Stimulated activated CD8-positive, alpha-beta memory T cell treated with anti-CD3 and anti-CD28 coated beads, Interleukin-4, amount 100 ng/mL, for 48 hours (primary cell): ENCODE measurements at places on chromosomes 5 and 9.

- no peak for DNase-seq
These were observed 12.8 kb downstream of the ENC1 start for GRCh38 chr5:74627646-74628279.

DNA sequence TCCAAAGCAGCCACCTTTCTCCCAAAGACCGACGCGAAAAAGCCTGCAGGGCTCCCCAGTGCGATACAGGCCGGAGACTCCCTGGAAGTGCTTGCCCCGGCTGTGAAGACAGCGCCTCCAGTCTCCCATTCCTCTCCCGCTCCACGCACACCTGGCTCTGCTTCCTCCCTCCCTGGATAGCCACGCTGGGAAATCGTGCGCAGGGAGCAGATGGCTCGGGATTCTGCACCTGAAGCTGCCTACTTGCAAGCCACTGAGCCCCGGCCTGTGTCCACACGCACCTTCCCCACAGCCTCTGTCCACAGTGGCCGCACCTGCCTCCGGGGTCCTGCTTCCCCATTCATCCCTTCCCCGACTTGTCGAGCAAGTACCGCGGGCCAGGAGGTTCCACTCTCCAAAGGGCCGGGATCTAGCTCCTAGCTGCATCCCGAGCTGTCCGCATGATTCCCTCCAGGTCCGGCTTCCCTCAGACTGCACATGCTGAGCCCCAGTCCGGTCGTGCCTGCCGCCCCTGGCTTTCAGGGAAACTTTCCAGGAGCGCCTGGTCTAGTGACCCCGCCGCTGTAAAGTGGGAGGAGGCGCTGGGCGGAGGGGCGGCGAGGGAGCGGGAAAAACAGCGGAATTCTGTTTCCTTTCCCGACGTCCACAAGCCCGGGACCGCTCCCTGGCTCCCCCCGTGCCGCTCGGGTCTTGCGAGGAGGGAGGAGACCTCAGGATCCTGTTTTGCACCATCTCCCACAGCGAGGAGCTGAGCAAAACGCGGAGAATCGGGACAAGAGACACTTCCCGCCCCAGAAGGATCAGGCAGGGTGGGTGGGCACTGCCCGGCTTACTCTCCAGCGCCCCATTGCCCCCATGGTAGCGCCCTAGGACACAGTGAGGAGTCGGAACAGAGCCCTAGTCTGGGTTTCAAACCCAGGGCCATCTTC lies 2.0 kb downstream of the SEMA6A start:
- DNase-seq = no peak

DNA sequence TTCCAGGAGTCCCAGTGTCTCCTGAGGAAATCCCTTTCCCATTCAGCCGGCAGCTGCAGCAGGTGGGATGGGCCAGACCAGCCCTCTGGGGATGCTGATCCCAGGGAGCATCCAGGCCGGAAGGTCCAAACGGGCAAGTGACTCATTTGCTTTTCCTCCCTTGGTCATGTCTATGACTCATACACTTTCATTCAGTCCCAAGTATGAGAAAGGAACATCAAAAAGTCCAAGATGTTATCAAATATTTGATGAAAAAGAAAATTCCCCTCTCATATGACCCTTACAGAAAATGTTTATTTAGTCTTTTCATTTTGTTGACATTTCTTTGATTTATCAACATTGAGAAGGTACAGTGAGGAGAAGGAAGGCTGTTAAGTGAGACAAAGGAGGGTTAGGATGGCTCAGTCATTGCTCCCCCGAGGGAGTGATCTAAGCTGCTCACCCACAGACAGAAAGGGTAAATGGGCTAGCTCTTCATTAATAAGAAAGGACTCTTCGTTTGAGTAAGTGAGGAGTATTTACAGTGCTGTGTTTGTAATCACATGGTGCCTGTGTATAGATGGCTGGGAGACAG lies 117.6 kb upstream of the ANKRD55 start:
- no peak for DNase-seq

GRCh38 chr5:40678026-40678425 lies 1.7 kb upstream of the PTGER4 start:
- DNase-seq = no peak

GRCh38 chr5:170439223-170439943 lies 50.2 kb upstream of the KCNMB1 start:
- DNase-seq = no peak

GRCh38 chr5:37951946-37952721 lies 112.3 kb upstream of the GDNF start:
- DNase-seq = no peak

DNA sequence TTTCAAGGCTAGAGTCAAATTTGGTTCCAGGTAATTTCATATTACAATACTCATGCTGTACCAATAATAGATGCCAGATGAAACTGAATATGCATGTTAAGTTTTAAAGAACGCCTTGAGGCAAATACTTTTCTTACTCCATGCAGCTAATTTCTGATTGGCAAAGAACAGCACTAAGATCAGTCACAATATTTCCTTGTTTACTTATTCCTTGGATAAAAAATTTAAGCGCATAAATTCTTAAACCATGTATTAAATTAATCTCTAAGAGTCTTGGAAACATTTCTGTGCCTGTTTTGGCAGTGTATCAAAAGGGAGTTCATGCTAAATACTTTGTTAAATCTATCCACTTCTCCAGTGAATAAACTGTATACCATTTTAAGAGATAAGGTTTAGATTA lies 173.5 kb downstream of the SLC12A2 start:
- no peak for DNase-seq

- DNase-seq = no peak
These were observed 64.7 kb upstream of the CHD1 start for GRCh38 chr5:98993512-98993911.

- DNase-seq = no peak
These were observed 279.2 kb upstream of the ZNF462 start for GRCh38 chr9:106583751-106584150.

GRCh38 chr5:113246361-113246870 lies 188.4 kb downstream of the TSSK1B start:
- no peak for DNase-seq

GRCh38 chr9:82284758-82285157 lies 296.2 kb downstream of the SPATA31D1 start:
- no peak for DNase-seq

GRCh38 chr9:87270221-87270847 lies 227.3 kb upstream of the DAPK1 start:
- no peak for DNase-seq

DNA sequence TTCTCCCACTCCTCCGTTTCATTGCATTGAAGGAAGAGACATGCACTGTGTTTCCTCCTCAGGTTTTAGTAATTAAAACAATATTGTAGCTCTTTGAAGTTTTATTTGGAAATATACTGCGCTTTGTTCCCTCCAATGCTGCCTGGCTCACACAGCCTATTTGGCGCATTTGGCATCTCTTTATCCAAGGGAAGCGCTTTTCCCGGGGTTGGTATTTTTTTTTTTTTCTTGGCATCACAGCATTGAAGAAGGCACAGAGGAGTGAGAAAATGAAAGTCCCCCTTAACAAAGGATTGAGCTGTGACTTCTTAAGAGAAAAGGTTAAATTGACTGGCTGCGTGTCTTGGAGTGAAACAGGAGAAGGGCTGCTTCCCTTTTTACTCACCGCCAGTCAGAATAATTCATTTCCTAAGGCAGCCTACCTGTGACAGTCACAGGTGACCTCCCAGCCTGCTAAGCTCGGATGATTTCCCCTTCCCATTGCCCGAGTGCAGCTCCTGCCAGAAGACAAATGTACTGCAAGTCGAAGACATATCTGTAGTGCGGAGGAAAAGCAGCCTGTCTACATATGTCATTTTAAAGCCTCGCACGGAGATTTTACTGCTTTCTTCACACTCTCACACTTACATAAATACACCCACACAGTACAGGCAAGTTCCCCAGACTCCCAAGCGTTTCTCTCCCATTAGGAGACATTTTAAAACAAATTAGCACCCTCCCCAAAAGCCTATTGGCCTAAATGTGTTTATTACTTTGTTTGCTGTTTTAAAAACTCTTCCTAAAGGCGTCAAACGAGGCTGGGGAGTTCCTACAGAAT lies 665.5 kb upstream of the ZNF608 start:
- no peak for DNase-seq

- DNase-seq = no peak
These were observed at the start of gene CA9 for GRCh38 chr9:35673132-35674024. Gene CA9, plus strand, starts transcription at chr9:35673928. Its CDS starts 32 bp downstream, at chr9:35673960.

- DNase-seq = no peak
These were observed 152.5 kb upstream of the CLINT1 start for GRCh38 chr5:158011422-158011821.

DNA sequence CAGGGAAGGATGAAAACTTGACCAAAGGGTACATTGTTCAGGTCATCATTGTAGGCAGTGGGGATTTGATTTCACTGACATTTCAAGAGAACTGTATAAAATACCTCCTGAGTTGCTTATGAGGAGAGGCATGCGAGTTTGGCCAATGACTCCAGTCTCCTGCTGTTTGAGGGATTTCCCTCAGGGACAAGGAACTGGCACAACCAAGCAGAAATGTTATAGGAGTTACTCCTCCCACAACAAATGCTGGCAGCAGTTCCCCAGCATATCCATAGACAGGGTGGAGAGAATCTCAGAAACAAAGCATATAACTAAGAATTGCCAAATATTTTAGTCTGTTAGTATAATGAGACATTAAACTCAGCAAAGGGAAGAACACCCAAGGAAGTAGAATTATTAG lies 47.2 kb upstream of the FBXL7 start:
- no peak for DNase-seq

DNA sequence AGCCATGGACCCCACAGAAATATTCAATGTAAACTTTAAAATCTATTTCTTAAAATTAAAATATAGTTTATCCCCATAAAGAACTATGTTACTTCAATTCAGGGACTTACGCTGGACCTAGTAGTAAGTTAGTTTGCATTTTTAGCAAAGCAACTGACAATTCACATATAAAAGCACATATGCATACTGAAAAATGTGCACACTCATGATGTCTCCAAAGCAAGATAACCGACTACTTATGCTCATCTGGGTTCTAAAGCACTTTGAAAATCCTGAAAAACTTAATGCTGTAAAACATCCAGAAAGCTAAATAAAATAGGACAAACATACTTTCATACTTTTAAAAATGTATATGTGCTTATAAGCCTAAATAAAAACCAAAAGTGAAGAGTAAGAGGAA lies 264.4 kb upstream of the GAS1 start:
- DNase-seq = no peak

- DNase-seq = no peak
These were observed 2.4 kb downstream of the GIN1 start for GRCh38 chr5:103117471-103117991.

DNA sequence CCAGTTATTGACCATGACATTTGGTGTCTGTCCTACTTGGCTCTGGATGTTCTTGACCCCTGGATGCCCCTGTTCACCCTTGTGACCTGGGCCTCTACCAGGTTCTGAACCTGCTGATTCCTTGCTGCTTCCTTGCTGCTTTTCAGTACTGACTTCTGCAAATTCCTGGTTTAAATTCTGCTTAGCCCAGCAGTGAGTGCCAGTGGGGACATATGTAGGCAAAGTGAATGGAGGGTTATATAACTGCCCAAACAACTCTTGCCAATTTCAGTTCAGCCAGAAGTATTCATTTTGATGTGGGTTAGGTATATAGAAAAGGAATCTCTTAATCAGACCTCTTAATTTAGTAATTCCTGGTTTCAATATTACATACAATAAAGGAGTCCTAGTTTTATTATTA lies 220.6 kb downstream of the TAF11L14 start:
- no peak for DNase-seq

GRCh38 chr5:157456301-157456700 lies 3.7 kb upstream of the NIPAL4 start:
- no peak for DNase-seq
